ENCODE measurements at places on chromosomes 11 and 22.
A peak's percentile ranks its signal among the peaks of the same experiment; 100 is the strongest.

GRCh38 chr22:25786165-25786564 lies 44.2 kb downstream of the MYO18B start:
- DNase-seq: no peak

- DNase-seq: no peak
Measured at GRCh38 chr11:86802146-86802545, 1.8 kb downstream of the PRSS23 start.

DNA sequence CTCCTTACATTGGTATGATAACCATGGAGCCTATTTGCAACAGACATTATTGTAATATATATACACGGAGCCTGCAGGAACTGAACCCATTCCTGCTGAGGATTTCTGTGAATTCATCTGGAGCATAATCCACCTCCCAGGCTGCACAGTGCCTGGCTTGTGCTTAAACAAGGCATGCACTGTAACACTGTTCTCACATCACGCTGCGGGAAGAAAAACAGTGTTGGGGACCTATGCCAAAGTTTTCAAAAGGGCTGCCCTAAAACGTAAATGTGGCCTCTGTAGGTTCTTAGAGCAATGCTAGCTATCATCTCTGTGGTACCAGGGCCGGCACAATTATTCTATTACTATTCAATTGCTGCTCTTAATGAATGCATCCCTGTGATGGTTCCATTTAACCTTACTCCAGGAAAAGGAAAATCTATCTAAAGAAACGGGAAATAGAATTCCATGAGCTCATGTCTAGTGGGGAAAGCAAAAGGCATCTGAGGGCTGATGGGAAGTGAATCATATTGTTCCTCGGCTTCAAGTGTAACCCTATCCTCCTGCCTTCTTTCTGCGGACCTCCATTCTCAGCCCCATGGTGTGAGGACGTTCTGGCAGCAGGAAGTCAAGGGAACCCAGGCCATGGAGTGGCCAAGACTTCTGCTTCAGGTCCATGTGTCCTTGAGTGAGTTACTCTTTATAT lies 525.5 kb downstream of the SOX6 start:
- no peak for DNase-seq

- DNase-seq: no peak
Measured at GRCh38 chr11:36264011-36264972, 24.9 kb downstream of the COMMD9 start.

GRCh38 chr11:134339756-134340155 lies 8.0 kb downstream of the GLB1L2 start:
- DNase-seq: peak; percentile 8

- no peak for DNase-seq
Measured at GRCh38 chr22:46829117-46829891, 66.9 kb downstream of the TBC1D22A start.
